ENCODE measurements at places on chromosomes 11 and 22.
A peak's percentile ranks its signal among the peaks of the same experiment; 100 is the strongest.

DNA sequence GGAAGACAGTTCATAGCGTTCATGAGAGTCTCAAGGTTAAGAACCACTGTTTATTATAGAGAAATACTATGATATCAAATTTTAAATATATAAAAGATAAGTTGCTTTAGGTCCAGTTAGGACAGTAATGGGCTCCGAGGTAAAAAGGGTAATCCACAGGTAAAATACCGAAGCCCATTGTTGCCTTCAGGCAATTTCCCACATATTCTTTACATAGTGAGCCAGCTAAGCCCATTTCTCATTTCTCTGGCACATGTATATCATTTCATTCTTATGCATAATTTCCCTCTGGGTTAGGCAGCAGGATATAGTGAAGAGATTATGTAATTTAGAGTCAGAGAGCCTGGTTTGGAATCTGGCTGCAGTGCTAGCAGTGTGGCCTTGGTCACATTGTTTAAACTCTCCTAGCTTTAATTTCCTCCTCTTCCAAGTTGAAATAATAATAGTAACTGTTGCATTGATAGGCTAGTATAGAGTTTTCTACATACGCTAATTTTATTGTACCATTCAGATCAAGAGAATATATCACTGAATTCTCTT is 7.6 kb upstream of the POU2AF1 start:
- DNase-seq = no peak

GRCh38 chr11:36455658-36456111 is 54.4 kb downstream of the TRAF6 start:
- DNase-seq = peak; percentile 92

GRCh38 chr11:72759468-72759985 is 7.3 kb upstream of the ARAP1 start:
- DNase-seq = no peak

DNA sequence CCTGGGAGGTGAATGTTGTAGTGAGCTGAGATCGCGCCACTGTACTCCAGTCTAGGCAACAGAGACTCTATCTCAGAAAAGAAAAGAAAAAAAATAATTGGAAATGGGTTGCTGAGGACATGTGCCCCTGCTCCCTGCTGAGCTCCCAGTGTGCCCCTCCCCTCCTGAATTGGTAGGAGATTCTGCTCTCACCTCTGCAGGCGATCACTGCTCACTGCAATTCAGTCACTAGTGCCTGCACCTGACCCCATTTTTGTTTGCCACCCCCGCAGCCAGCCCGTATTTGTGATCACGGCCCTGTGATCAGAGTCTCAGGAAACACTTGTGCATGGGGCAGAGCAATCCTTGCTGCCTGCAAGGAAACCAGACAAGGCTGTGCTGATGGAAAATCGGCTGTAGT is 16.3 kb upstream of the SEC14L3 start:
- no peak for DNase-seq

GRCh38 chr22:49929994-49930575 is 11.7 kb downstream of the CRELD2 start:
- DNase-seq = no peak

DNA sequence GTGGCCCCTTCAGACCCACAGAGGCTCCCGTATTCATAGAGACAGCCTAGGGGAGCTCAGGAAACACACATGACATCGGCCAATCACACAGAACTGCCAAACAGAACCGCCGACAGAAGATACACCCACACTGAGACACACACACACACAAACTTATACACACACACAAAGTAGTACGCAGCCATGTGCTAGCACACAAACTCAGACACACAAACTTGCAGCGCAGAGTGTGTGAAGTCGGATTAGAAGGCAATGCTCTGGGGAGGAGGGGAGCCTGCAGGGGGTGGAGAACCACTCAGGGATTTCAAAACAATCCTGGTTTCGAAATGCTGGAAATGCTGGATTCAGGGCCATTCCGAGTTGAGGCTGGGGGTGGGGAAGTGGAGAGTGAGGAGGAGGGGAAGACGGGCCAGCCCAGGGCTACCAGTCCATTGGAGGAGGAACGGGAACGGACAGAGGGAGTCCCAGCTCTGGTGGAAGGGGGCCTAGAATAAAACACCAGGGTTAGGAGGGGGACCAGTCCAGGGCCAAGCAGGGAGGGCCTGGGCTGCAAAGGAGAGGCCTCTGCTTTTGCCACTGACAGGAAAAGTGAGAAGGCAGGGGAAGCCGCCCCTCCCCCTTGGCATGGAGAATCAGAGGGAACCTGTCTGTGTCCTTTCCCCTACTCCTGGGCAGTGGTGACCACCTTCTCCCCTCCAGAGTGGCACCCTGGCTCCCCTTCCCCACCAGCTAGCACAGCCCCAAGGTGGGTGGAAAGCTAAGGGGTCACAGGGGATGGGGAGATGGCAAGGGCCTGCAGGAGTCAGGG is 4.4 kb downstream of the BCL9L start:
- DNase-seq = no peak

Measured in fibroblast of skin of left biceps (primary cell).